ENCODE measurements at places on chromosomes 7 and 10. TPM values are rescaled to one million over a fixed set of nuclear protein-coding genes. Genes with fewer than 3 reads are reported as not detected.

GRCh38 chr10:128373071-128373749 is 247.0 kb upstream of the MKI67 start:
- no peak for DNase-seq

- DNase-seq, result no peak
These were observed 3.0 kb downstream of the CLRN3 start for GRCh38 chr10:127889605-127890195.

- DNase-seq, result no peak
These were observed 5.7 kb downstream of the NAT16 start for GRCh38 chr7:101174322-101174854.

GRCh38 chr10:45673074-45673648 is 589 bp upstream of the ZFAND4 start:
- peak; percentile 1 for DNase-seq

DNA sequence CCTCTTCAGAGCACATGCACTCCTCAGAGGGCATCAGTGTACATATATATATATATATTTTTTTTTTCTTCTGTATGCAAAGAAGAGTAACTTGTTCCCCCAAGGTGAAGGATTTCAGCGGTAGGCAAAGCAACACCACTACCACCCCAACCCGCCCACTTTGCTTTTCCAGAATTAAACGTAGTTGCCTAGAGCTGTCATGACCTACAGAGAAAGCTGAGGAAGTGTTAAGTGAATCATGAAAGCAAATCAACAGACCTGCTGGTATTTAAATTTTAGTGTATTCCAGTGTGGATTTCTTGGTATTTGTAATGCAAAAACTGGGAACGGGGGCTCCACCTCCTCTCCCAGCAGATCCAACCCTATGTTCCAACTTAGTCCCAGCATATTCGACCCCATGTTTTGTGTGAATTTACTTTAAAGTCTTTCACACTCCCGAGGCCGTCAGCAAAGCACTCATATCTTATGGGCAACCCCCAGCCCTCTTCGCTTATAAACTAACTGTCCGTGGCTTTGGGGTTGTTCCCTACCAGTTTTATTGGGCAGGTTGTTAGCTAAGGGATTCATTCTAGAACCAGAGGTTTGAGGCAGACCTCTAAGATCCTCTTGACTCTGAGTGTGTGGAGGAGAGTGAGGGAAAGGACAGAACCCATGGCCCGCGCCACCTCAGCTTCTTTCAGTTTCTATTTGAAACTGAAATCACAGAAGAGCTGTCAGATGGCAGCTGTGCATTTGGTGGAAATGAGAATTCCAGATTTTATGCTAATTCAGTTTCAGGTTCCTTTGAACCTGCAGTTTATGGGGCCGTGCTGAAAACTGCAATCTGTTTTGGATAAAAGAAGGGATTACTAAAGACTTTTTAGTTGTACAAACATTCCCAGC is 450.2 kb upstream of the GALNT17 start:
- DNase-seq, result no peak

DNA sequence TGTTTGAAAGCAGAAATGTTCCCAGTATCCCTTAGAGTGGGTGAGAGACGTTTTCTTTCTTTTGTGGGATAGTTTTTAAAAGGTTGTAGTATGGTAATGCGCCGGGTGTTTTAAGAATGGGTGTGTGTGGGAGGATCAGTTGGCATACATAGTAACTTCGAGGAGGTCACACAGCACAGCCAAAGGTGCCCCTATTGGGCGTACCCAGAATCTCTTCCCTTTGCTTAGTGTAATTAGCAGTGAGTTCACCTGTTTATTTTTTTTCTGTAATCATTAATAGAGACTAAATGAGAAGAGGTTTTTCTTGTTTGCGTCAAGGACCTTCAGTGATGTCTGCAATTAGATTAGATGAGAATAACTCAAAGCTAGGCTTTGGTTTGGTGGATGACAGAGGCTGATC is 1.5 kb downstream of the PLEKHA8 start:
- DNase-seq, result no peak

GRCh38 chr7:80775482-80775881 is 137.0 kb downstream of the CD36 start:
- no peak for DNase-seq

GRCh38 chr10:84632866-84633265 is 304.5 kb downstream of the CCSER2 start:
- DNase-seq, result no peak

DNA sequence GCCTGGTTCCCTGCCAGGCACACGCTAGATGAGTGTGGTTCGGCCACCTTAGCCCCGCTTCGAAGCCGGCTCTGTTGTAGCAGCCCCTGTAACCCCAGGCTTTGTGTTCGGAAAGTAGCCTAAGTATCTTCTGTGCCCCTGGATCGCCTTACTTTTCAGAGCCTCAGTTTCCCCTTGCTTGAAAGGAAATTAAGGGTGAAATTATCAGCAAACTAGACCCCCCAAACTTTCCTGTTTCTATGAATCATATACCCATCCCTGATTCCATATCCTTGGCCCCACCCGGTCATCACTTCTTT is 312 bp downstream of the PDCD11 start:
- DNase-seq, result no peak

DNA sequence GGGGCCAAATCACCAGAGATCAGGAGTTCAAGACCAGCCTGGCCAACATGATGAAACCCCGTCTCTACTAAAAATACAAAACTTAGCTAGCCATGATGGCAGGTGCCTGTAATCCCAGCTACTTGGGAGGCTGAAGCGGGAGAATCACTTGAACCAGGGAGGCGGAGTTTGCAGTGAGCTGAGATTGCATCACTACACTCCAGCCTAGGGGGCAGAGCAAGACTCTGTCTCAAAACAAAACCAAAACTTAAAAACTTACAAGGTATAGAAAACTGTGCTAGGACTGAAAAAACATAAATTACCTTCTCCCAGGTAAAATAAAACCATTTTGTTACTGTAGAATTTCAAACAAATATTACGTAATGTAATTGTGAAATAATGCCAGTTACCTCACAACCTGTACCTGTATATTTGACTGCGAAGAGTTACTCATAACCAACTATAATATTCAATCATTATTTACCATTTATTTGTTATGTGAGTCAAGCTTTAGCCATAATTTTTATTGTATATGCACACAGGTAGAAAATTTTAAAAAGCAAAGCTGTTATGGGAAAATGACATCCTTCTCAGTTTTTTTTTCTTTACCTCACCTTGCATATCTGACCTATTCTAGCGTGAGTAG is 180.9 kb downstream of the SEMA3A start:
- no peak for DNase-seq

- DNase-seq, result no peak
These were observed 5.8 kb downstream of the PLA2G12B start for GRCh38 chr10:72948762-72949161.

The SLC29A3 gene
- 2.7 TPM for total RNA-seq

The AS3MT gene
- total RNA-seq, result 0.76 TPM

The ST8SIA6 gene
- total RNA-seq, result 0.25 TPM

The CYP2C9 gene
- not detected for total RNA-seq

Measured in dermis microvascular lymphatic vessel endothelial cell (primary cell).